DMS79 (cell line): ENCODE measurements at places on chromosomes 7 and 10.

DNA sequence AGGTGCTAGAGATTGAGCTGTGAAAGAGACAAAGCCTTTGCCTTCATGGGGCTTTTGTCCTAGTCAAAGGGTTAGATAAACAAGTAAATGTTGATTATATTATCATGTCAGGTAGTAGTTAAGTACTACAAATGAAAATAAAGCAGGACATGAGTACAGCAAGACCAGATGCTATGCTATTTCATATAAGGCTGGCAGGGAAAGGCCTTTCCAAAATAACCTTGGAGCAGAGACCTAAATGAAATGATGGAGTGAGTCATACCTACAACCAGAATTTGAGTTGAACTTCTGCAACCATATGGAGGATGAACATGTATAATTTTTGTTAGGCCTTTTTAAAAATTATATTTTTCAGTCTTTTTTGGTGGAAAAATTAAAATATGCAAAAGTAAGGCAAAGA lies 23.6 kb upstream of the SEMA4G start:
- DNase-seq = no peak

DNA sequence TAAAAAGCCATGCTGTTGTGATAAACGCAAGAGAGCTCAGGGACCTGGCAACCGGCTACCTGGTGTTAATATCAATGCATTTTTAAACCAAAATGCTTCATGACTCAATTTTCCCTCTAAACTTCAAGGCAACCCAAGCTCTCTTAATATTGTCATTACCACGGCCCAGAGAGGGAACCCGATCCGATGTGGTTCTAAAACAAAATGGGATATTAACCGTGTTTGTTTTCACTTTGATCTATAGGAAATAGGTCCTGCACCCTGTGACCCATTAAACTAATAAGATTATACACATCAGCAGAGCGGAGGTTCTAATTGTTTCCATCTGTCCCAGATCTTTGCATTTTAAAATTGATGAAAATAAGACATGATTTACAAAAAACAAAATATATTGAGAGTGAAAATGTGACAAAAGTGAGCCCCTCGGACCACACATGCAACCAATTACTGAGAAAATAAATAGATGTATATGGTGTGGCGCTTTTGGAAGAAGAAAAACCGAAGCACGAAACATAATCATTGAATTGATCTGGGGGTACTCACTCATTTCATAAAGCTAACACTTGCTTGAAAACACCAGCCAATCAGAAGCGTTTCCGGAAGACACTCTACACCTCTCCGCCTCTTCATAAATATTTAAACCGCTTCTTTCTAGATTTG lies 290.3 kb upstream of the NFE2L3 start:
- no peak for DNase-seq

GRCh38 chr10:86951184-86951761 lies 6.1 kb downstream of the MMRN2 start:
- no peak for DNase-seq

DNA sequence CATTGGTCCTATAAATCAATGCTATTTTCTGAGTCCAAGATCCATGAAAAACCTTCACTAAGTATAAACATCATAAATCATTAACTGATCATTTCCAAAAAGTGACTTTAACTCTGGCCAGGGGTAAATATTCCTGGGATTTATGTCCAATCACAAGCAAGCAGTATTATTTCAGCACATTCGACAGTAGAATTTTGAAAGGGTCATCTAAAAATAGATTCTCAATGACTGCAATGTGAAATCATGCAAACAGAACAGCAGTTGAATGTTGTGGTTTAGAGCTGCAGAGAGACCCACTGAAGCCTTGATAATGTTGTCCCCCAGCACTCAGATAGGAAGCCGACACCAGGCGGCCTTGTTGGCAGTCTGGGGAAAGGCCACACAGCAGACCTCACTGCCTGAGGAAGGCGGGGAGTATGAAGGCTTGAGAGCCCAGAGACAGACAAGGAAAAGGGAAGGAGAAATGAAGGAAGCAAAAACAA lies 38.1 kb downstream of the FAM107B start:
- DNase-seq = no peak

DNA sequence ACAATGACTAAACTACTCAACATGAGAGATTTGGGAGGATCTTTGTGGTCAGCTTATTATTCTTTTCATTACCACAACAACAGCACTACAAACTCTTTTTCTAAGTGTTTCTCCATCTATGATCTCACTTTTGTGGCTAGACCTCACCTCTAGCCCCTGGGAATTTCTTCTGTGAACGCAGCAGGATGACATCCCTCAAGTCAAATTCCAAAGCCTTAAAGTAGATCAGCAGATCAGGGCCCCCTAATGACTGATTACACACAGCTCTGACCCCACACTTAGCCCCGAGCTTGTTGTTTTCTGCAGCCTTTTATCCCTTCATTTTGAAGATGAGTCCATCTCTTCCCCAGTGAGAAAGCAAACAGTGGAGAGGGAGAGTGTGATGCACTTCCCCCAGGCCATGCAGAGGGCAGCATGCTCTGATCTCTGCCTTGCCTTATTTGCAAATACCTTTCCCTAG lies 27.3 kb downstream of the TFAM start:
- no peak for DNase-seq

DNA sequence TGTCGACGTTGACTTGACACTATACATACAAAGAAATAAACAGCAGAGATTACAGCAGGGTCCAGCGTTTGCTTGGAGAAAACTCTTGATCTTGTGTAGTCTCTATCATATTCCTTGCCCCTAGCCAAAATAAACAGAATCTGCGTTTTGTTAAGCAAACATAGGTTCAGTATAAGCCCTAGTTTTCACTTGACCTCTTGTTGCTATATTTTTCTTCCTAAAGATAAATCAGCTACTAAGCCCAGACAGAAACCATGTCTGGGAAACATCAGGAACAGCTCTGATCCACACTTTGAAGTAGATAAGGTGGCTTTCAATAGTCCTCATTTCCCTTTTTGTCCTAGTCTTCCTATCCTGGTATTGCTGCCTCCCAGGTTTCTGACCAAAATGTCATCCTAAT lies 328.2 kb upstream of the MAGI2 start:
- no peak for DNase-seq

DNA sequence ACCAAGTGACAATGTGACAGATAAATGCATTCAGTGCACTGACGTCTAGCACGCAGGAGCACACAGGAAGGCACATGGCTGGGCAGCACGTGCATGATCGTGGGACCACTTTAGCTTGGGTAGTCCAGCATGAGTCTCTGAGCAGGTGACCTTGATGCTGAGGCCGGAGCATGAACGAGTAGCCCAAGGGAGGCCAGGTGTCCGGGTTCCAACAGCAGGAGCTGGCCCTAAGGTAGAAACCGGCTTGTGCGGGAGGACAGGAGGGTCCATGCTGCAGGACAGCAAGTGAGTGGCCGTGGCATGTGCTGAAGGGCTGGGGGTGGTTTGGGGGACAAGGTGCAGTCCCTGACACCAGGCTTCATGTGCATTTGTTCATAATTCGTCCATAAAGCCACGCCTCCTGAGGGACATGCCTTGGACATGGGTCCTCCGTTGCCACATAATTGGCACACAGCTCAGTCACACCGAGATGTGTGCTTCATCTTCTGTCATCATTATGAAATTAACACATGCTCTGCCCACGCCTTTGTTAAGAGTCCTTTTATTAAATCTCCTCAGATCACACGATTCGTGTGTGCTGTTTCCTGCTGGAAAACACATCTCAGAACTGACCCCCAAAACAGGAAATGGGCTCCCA lies 3.1 kb upstream of the STK32C start:
- no peak for DNase-seq

GRCh38 chr10:99530108-99531025 lies 2.4 kb upstream of the NKX2-3 start:
- no peak for DNase-seq

- DNase-seq = no peak
Measured at GRCh38 chr7:134480730-134481129, 21.8 kb upstream of the AKR1B1 start.

DNA sequence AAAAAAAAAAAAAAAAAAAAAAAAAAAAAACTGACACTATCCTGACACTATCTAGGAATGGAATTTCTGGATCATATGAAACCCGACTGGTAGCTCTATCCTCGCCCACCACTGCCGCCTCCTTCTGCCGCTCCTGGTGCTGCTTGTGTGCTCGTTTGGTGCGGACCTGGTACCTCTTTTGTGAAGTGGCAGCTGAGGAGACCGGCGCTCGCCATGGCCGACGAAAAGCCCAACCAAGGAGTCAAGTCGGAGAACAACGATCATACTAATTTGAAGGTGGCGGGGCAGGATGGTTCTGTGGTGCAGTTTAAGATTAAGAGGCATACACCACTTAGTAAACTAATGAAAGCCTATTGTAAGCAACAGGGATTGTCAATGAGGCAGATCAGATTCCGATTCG lies 130.6 kb downstream of the SEPTIN14 start:
- DNase-seq = no peak

DNA sequence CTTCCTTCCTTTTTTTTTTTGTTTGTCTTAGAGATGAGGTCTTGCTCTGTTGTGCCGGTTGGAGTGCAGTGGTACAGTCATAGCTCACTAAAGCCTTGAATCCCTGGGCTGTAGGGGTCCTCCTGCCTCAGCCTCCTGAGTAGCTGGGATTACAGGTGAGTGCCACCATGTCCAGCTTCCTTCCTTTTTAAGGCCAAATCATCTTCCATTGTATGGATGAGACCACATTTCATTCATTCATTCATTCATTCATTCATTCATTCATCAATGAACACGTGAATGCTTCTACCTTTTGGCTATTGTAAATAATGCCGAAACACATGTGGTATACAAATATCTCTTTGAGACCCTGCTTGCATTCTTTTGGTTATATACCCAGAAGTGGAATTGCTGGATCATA lies 60.0 kb upstream of the BAIAP2L1 start:
- no peak for DNase-seq

GRCh38 chr10:99828464-99828863 lies 46.0 kb downstream of the ABCC2 start:
- DNase-seq = no peak

GRCh38 chr7:141527076-141527475 lies 24.1 kb upstream of the AGK start:
- no peak for DNase-seq

DNA sequence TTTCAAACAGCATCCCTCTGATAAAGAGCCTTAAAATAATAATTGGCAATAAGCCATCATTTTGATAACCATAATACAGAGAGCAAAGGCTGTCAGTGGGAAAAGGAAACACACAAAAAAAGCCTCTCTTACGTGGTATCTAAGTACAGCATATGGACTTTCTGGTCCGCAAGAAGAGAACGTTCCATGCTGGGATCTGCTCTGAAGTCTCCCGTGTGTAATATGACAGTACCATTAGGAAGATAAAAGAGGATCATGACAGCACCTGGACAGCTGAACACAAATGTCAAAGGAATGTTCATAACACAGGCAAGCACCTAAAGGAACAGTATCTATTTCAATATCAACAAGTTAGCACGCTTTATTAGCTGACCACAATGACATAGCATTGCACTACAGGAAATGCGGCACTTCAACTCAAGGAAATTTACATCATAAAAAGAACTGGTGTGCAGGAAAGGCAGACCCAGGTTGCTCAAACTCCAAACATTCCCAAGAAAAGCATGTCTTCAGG lies 9.9 kb downstream of the DCLRE1A start:
- DNase-seq = no peak

DNA sequence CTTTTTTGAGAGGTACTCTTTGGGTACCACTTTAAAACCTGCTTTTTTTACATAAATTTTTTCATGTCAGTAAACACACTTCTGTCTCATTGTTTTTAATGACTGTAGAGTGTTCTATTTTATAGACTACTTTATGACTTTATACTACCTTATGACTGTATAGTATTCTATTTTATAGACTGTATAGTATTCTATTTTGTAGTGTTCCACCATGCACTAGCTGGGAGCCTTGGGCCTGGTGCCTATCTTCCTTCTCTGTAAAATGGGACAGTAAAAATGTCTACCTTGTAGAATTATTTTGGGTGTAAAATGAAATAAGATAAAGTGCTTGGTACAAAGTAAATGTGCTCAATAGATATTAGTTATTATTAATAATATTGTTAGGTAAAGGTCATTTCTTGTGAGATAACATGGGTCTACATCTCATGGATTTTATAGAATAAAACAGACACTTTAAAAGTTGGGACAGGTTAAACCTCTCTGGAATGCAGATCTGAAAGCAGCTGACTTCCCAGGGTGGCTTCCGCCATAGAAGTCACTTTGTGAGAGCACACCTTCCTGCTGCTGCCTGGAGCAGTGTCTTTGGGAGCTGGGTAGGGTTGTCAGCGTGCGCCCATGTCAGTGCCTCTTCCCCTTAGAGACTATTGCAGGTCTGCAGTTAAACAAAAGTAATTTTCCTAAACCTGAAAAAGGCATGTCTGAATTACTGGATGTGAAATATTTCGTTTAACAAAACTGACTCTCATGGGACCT lies 31.0 kb downstream of the CCNY start:
- no peak for DNase-seq

DNA sequence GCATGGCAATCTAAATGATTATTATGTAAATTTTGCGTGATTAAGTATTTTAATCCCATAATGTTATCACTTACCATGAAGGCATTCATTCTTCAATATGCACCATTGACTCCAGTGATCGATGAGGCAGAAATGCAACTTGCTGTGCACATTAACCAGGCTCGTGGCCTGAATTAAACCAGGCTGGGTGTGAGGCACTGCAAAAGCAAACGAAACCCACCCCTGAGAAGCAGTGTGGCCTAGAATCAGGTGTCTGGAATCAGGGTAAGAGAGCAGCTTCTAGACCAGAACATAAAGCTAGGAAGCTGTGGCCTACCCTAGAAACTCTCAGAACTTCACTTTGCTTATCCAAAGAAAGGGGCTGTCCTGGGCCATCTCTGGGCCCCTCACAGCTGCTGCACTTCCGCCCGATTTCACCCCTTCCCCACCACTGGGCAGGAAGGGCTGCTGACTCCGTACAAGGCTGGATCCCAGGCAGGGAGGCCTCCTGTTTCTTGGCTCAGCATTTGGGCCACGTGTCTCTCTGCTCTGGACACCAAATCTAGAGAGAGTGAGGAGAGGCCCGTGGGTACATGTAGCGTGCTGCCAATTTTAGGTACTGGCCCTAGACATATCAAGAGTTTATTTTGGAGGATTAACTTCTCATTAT lies 4.4 kb downstream of the PTPRE start:
- no peak for DNase-seq

GRCh38 chr10:27100813-27101347 lies 586 bp upstream of the ANKRD26 start:
- no peak for DNase-seq

DNA sequence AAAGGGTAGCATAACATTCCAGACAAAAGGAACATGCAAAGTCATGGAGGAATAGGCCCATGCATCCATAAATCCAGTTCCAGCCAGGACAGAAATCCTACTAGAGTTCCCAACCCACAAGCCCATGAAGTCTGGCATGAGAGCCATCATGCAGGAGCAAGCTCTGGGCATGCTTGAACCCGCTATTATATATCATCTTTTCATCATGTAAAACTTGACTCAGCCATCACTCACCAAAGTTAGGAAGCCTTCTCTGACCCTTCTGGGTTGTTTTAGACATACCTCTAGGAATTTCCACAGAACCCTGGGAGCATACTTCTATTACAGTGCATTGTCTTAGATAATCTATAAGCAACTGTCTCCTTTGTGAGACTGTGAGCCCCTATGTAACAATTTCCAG lies 293.0 kb upstream of the NPSR1 start:
- no peak for DNase-seq

GRCh38 chr10:11272915-11273389 lies 255.3 kb downstream of the CELF2 start:
- DNase-seq = no peak
